ENCODE measurements at places on chromosomes 3 and 15.

DNA sequence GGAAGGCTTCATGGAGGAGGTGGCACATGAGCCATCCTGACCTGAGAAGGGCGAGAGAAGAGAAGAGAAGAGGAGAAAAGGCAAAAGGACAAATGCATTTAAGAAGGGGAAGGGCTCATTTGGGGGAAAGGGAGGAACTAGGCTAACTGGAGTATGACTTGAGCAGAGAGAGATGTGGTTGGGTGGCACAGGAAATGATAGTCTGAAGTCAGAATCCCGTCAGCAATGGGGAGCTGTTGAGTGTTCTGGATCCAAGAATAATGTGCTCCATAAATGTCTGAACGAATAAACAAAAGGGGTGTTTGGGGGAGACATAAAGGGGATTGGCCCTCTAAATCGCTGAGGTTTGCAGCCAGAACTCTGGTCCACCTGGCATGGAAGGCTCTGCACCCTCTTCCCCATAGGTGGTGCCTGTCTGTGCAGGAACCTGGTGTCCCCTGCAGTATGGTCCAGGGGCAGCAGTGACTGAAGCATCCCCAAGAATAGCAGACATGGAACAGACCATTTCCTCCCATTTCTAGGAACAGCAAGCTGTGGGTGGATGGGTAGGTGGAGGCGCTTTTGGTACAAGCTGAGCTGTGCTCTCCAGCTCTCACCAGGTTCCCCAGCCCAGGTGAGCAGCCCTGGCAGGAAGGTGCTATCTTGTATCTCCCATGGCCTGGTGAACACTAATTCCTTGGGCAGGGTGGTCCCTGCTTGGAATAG is 15.2 kb downstream of the CORO2B start:
- no peak for DNase-seq

- no peak for DNase-seq
These were observed 47.0 kb upstream of the DLG1 start for GRCh38 chr3:197345390-197345789.

- DNase-seq: no peak
These were observed 192.0 kb downstream of the UBE2E2 start for GRCh38 chr3:23395115-23395514.

- DNase-seq: no peak
These were observed 65.2 kb downstream of the EIF4E3 start for GRCh38 chr3:71659864-71660591.

DNA sequence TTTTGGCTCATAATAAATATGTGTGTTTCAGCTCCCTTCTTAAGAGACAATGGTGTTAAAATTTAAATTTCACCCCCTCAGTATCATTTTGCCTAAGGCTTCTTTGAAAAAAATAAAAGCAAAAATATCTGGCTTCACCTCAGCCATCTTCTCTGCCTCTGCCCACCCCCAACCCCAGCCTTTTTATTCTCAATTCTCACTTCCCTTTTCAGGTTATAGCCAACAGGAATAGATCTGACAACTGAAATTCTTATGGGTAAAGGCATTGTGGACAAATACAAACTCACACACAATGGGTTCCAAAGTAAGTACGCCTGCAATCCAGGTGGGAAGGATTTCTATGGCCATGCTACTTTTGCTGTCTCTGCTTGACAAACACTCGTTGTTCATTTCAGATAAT is 399.0 kb upstream of the ARRDC4 start:
- DNase-seq: no peak

GRCh38 chr3:43105596-43106292 is at the start of gene POMGNT2:
TSS of gene POMGNT2 (minus strand) at chr3:43106079. CDS start at chr3:43081431, 24,648 bp downstream.
- peak; percentile 72 for DNase-seq

- no peak for DNase-seq
These were observed 10.5 kb downstream of the SEMA4B start for GRCh38 chr15:90211440-90212143.

- DNase-seq: no peak
These were observed 15.2 kb upstream of the CD47 start for GRCh38 chr3:108106031-108106430.
